NCI-H446 (cell line): ENCODE measurements at places on chromosomes 3 and 15.

DNA sequence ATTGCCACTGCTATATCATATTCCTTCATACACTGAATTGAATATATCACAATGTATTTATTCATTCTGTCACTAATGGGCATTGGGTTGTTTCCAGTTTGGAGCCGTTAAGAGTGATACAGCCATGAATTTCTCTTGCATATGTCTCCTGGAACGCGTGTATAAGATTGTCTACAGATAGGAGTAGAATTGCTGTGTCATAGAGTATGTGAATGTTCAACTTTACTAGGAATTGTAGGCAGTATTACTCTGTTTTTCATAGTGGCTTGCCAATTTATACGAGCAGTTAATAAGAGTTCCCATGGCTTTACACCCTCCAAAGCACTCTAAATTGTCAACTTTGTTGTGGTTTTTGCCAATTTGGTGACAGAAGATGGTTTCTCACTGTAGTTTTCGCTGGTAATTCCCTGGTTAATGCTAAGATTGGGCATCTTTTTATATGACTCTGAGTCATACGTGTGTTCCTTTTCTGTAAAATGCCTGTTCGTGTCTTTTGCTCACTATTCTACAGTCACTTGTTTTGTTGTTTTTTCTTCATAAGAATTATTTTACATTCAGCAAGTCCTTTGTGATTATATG is 136.1 kb upstream of the LIPC start:
- no peak for DNase-seq

DNA sequence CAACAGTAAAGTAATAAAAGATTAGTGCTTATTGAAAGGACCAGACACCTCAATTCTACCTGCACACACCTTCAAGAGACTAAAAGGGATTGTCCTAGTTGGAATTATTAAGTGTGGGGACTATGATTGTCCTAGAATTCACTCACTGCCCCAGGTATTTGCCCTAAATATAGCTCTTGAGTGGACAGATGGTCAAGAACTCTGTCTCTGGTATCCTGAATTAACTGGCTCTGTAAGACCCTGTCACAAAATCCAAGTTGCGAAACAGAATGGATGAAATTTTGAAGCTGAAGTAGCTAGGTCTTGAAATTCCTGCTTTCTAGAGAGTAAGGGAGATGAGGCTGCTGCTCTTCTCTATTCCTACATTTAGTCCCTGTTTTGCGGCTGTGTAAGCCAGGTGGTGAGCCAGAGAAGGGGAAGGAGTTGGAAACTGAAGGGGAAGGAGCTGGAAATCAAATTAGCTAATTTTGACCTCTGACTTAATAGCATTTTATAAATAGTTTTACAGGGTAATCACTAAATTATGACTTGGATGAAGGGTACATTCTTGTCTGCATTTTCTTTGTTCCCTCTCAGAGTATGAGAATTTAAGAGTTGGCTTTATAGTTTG is 34.5 kb downstream of the KBTBD12 start:
- no peak for DNase-seq

DNA sequence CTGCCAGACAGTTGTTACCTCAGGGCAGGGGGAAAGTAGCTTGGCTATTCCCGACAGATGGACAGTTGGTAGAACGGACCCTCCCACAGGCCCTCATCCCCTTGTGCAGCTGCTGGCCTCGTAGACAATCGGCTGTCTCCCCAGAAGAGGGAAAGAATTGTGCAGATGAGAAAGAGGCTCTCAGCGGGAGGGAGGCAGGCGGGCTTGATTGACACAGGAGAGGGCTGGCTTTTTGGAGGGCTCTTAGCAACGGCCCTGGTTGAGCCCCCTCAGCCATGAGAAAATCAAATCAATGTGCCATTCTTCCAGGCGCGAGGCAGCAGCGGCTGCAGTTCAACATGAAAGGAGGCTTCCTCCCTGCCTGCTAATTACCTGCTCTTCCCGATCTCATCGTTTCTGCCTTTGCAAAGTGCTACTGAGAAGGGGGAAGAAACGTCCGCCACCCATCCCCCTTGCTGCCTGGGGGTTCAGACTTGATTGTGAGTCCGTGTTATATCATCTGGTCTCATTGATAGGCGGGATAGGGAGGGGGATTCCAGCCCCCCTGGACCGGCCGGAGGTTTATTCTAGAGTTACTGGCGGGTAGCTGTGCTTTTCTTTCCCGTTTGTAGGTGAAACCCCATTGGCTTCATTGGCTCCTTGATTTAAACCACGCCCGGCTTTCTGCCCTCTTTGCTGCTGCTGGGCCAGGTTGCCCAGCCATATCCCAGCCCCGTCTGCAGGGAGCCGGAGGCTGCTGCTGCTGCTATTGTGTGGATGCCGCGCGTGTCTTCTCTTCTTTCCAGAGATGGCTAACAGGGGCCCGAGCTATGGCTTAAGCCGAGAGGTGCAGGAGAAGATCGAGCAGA is at the start of gene TAGLN3:
TSS of gene TAGLN3 (plus strand) at position 287 of the 848 bp plus-strand sequence. CDS start at position 788, 501 bp downstream.
- DNase-seq: no peak

DNA sequence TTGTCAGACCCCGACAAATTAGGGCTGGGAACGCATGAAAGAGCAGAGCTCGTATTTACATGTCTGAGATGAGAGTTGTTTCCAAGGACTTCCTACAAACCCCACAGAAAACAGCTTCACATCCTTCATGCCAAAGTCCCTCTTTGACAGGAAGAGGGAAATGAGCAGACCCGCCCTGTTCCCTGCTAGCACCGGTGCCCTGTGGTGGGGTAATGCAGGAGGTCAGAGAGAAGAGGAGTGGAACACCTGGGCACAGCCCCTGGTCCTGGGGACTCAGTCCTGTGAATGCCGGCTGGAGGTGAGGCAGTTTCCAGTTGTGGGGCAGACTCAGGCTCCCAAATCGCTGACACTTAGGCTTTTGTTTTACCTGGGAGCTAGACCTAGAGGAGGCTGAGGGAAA is 4.0 kb downstream of the PLA2G4D start:
- DNase-seq: no peak

GRCh38 chr3:26752466-26752865 is 129.9 kb downstream of the LRRC3B start:
- DNase-seq: no peak

DNA sequence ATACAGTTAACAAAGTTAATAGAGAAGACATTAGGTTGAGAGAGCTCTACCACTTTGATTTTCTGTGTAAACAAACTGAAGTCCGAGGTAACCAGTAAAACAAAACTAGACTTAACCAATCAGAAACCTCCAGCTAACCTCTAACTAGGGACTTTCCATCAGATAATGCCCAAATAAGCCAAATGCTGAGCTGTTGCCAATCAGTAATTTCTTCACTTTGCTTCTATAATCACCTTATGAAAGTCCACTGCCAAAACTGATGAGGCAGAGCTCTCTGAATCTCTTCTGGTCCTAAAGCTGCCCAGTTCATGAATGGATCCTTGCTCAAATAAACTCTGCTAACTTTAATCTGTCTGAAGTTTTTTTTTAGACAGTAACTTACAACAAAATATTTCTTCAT is 448.0 kb upstream of the NECTIN3 start:
- DNase-seq: no peak

DNA sequence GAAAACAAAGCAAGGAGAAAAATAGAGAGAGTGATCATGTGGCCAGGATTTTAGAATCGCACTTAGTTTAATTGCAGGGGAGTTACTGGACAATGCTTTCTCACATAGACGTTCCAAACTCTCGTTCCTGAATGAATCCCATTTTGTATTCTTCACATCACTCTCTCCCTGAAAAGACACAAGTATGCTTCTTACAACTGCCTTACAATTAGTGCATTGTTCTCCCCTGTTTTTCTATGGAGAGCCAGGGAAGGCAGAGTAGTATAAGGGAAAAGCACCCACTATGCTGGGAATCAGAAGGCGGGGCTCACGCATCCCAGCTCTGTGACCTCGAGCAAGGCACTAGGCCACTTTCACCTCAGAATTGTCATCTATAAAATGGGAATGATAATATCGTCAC is 14.4 kb downstream of the TMOD2 start:
- no peak for DNase-seq

- no peak for DNase-seq
Observed at GRCh38 chr3:10116138-10116460, 624 bp downstream of the BRK1 start.

- DNase-seq: no peak
Observed at GRCh38 chr3:150793641-150794040, 30.7 kb upstream of the SIAH2 start.

DNA sequence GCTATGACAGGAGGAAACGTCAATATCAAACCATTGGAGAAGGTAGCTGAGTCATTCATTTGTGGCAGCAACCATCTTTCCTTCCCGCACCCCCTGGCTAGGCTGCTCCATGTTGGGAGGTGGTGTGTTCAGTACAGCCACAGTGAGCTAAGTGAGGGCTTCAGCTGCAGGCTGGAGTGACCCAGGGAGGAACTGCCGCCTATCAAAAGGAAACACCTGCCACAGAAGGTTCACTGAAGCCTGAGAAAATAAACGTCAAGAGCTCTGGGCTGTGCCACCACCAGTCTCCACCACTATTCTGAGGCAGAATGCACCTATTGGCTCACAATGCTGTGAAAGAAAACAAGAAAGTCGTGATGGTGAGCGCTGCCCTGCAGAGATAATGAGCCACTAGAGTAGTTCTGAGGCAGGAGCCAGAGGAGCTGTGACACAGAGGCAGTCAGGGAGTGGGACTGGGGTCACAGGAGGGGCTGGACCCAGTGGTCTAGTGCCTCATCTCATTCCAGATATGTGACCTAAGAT is 34.8 kb upstream of the CD47 start:
- DNase-seq: no peak

DNA sequence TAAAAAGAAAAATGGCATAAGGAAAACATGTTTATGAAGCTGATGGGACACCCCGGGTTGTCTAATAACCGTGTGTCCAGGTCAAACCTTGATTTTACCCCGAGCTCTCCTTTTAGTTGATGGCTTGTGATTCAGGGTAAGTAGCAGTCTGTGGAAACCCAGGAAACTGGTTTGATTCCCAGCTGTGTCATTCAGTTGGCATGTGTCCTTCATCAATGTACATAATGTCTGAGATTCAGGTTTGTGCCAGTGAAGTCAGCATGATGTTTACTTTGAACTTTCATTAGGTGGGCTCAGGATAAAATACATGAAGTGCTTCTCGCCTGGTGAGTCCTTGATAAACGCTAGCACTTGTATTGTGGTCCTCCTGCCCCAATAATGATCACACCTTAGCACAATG is 4.3 kb upstream of the COPG1 start:
- no peak for DNase-seq

- DNase-seq: no peak
Observed at GRCh38 chr3:25427155-25427554, 908 bp upstream of the RARB start.

DNA sequence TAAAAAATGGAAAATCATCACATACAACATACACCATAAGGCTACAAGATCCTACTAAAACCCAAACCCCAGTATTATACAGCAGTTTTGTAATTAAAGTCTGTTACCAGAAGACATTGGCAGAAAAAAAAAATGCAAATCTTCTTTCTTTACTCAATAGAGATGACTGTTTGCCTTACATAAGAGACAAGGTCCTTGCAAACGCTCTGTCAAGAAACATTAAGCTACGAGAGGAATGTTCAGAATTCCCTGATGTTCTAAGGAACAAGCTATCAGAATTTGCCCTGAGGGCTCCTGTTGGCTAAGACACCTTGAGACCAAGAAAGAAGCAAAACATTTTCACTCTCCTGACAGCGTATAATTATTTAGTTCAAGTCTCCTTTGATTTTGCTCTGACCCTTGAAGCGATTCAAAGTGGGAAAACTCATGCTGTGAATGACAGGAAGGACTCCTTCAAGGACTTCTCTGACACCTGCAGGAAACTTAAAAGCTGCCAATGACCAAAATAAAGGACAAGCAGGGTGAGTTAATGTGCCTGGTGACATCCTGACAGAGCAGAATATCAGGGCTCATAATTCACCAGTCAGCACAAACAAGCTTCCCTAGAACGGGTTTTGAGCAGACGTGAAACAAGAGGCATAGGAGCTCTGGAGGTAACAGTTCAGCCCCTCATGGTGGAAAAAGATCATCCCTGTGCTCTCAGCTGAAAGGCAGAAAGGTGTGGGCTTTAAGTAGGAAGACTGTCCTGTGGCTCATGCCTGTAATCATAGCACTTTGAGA is 2.5 kb downstream of the SCAMP2 start:
- DNase-seq: no peak

GRCh38 chr3:187456250-187456649 is 88.1 kb downstream of the RTP4 start:
- peak; percentile 34 for DNase-seq

DNA sequence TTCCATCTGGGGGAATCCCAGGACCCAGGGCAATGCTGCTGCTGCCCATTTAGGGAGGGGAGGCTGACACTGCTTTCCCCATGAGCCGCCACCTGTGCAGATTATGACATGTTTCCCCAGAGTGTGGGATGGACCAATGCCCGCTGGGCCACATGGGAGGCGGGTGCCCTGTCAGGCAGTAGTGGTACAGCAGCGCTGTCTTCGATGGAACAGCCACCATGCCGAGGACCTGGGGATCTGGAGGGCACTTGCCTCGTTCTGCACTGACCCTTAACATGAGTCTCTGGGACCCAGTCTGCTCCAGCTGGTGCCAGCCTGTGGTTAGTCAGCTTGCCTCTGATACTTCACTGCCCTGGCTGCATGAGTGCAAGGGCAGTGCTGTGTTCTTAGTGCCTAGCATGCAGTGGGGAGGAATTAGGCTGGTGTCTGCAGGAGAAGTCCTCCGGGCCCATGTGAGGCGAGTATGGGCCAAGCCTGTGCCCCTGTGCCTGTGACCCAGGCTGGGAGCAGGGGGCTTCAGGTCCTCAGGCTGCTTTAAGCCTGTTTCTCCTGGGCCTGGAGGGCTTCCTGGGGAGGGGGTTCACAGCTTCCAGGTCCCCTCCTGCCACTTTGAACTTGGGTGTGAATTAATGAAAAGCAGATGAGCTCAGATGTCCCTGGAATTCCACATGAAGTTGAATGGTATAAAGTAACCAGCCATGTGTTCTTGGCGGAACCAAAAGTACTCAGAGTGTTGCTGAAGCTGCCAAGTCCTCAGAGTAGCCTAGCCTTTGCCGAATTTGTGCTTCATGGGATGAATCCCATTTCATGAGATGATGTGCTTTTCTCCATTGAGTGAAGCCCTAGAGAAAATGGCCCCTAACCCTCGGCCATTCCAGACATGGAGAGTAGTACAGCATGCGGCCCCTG is 22.9 kb downstream of the KLF13 start:
- DNase-seq: no peak

- no peak for DNase-seq
Observed at GRCh38 chr3:169510693-169511010, 152.9 kb downstream of the MECOM start.

GRCh38 chr15:90809536-90809935 is 58.9 kb upstream of the FURIN start:
- no peak for DNase-seq

- DNase-seq: no peak
Observed at GRCh38 chr15:51390241-51390965, 48.9 kb downstream of the GLDN start.

DNA sequence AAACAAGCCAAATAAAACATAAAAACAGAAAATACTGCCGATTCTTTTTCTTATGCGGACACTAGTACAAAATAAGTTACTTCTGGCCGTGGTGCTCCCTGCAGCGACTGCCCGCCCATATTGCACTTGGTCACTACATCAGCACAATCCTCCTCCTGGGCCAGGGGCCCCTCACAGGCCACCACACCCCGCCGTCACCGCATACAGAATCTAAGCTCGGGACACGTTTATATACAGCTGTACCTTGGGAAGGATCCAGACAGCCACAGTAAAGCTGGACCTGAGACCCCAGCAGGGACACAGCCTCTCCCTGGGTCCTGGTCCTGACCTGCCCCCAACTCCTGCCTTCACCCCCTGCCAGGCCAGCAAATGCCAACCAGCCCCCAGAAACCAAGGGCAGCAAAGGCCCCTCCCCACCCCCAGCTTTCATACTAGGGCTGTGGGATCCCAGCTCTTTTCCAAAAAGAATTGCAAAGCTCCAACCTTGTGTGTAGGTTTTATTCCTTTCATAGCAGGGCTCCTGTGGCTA is 12.9 kb upstream of the DNAJB8 start:
- no peak for DNase-seq

GRCh38 chr15:92880796-92881195 is 19.3 kb upstream of the CHD2 start:
- no peak for DNase-seq
